ENCODE measurements at places on chromosomes 5 and 9.

DNA sequence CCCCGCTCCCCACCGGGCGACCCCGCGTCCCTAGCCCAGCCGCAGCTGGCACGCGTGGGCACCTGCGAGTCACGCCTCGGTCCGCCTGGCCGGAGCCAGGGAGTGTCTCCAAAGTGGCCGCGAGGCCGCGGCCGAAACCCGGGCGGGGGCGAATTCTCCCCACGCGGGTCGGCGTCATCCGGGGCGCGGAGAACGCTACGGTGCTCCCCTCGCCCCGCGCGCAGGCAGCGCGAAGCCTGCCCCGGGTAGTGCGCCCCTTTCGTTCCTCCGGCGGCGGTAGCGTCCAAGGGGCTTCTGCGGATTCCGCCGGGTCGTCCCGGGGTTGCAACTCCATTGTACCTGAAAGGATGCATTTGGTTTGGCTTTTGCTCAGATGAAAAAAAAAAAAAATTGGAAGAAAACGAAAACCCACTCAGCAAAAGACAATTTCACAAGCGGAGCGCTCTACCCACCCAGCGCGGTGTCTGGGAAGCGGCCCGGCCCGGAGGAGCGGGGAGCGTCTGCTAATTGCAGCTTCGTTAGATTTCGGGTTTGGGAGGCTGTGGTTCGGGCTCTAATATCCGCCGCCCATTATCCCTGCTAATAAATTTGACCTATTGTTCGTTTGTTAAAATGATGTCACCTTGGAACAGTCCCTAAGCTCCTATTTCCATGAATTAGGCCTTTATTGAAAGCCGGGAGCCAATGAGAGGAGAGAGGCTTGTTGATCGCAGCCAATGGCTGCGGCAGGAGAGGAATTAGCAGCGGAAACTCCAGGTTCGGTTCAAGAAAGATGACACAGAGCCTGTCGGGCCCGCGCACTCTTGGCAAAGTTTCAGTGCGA lies at the start of gene TLX3:
TLX3 (plus strand) TSS at position 796 of the 823 bp plus-strand sequence. CDS start 118 bp downstream, outside the sequence.
- DNase-seq = no peak

- no peak for DNase-seq
These were observed 218.4 kb downstream of the ANXA1 start for GRCh38 chr9:73370053-73370452.

DNA sequence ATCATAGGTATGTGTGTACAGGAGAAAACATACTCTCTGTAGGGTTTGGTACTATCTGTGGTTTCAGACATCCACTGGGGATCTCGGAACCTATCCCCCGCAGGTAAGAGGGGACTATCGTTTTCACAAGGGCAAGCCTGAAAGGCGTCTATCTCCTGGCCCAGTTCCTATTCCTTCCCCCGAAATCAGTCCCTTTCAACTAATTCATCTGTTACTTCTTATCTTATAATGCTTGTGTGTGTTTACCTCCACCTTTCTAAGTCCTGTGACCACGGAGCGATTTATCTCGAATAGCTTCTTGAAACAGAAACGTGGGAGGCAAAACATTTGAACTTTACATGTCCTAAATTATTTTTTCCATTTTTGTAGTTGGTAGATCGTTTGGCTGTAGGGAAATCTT lies 11.4 kb downstream of the ABO start:
- DNase-seq = no peak

DNA sequence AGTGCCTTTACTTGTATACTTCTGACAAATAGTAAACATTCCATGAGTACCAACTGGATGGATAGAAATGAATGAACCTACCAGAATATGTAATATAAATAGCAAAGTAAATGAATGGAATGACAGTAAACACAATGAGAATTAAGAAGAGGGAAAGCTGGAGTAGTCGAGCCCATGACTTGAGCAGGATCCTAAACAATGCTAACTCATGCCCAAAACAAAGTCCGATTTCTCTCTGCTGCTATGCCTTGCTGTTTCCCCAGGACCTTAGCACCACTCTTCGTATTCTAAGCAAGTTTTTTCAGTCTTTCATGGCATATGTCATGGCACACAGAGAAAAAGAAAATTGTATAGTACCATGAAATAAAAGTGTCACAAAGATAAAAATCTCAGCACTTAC lies 1.8 kb downstream of the XPA start:
- no peak for DNase-seq

- no peak for DNase-seq
These were observed 12.4 kb upstream of the IL17B start for GRCh38 chr5:149391524-149391923.

DNA sequence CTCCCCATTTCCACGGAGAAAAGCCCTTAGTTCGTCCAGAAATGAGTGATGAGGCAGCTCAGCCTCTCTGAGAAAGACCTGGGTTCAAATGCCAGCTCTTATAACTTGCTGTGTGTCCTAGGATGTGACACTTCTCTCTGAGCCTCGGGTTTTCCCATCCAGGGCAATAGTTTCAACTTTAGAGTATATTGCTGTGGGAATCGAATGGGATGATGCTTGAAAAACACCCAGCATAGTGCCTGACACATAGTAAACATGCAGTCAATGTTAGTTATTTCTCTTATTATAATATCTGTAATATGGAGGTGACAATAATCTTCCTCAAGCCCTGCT lies 430 bp upstream of the MAPKAP1 start:
- no peak for DNase-seq

DNA sequence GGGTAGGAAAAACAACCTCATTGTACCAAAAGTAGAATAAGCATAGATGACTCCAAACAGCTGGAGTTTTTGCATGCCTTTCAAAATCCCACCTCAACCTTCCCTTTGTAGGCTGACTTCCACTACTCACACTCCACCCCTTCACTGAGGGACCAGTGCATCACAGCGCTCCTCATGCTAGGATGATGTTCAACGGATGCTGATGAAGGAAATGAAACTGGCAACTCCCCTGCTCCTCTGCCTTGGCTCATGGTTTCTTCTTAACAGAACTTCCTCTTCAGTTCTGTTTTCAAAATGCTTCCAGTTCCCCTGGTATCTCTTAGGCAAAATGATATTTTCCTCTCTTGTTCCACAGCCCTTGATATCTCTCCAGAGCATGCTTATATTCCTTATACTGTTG lies 29.0 kb downstream of the LIFR start:
- no peak for DNase-seq

- no peak for DNase-seq
These were observed 547.7 kb downstream of the EFNA5 start for GRCh38 chr5:107123014-107123413.

- DNase-seq = no peak
These were observed 1647.4 kb upstream of the C9orf72 start for GRCh38 chr9:29220596-29221251.

DNA sequence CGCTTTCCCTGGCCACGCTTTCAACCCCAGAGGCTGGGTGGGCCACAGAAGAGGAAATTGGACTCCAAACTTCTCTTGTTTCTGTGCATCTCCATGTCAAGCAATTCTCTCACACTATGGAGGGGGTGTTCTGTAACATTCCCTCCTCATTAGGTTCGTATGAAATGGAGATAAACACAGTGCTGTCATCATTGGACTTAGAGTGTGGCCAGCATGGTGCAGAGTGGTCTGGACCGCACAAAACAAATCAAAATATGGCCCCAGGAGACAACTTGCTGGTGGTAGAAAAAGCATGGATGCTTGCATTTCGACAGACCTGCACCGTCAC lies 655.2 kb downstream of the BNC2 start:
- no peak for DNase-seq

GRCh38 chr9:126999315-127000068 lies 84.9 kb downstream of the RALGPS1 start:
- no peak for DNase-seq

DNA sequence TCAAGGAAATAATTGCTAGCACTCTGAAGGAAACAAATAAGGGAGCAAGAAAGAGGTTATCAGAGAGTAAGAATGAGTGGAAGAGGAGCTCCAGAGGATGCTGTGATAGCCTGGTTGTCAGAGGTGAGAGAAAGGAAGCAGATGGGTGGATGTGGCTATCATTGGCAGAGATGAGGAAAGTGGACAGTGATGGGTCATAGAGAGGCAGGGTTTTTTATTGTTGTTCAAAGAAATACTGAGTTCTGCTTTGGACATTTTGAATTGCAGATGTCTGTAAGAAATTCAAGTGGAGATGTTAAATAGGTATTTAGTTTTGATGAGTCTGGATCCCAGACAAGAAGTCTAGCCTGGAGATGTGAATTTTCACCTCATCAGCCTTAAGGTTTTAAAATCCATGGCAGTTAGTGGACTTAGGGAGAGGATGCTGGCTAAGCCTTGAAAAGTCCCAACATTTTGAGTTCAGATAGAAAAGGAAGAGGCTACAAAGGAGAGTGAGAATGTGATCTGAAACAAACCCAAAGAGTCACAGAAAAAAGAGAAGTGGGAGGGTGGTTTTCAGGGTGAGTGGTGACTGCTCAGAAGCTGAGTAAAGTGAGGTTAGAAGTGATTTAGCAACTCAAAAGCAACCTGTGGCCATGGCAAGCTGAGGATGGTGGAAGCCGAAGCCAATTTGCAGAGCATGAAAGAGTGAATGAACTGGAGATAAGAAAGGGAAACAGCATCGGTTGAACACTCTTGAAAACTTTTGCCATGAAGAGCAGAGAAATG lies 50.4 kb downstream of the PPIC start:
- DNase-seq = no peak

DNA sequence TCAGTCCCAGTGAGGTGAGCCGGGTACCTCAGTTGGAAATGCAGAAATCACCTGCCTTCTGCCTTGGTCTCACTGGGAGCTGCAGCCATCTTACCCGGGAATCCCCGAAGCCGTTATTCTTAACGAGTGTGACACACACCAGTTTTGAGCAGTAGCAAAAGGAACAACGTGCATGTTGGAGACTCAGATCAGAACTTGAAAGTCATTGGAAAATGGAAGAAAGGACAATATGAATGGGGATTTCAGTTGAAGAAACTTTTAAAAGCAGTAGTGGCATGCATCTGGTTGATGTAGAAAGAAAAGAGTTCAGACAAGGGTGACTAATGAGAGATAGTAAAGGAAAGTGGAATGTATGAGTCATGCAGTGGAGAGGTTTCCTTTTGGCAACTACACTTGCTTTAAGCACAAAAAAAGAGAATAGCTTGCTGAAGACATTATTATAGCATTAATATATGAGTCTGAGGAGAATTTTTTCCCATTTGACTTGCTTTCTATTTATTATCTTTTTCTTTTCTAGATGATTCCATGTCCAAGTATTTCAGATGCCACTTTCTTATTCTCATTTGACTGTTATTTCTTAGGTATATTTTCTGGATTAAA lies 44.4 kb upstream of the ANKDD1B start:
- DNase-seq = peak; percentile 35

DNA sequence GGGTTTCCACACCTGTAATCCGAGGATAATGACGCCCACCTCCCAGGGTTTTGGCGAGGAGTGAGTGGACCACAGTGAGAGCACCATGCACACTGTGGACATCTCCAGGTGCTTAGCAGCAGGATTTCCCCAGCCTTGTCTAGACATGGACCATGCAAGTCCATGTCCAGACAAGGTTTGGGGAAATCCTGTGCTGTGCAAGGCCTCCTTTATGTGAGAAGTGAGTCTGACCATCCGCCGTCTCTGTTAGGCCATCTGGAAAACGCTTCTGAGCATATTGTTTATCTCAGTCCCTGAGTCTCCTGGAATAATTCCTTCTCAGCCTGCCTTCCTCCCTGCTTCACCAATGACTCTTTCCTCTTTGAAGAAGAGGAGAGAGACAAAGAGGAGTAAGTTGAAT lies 26.2 kb upstream of the TNFAIP8 start:
- no peak for DNase-seq

DNA sequence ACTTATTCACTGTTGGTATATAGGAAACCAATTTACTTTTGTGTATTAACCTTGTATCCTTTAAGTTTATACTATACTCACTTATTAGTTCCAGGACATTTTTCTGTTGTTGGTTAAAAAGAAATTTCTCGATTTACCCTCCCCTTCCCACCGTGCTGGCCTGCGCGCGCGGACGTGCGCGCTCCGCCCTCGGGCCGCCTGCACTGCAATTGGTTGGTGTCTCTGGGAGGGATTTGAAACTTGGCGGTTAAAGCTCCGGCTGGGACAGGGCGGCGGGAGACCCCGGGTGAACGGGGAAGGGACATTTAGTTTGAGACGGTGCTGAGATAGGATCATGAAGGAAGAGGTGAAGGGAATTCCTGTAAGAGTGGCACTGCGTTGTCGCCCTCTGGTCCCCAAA lies at the start of gene KIF4B:
KIF4B (plus strand) TSS at position 230 of the 400 bp plus-strand sequence; CDS start at position 335, 105 bp downstream.
- no peak for DNase-seq

GRCh38 chr5:56608217-56608925 lies 207.0 kb upstream of the MAP3K1 start:
- DNase-seq = no peak

DNA sequence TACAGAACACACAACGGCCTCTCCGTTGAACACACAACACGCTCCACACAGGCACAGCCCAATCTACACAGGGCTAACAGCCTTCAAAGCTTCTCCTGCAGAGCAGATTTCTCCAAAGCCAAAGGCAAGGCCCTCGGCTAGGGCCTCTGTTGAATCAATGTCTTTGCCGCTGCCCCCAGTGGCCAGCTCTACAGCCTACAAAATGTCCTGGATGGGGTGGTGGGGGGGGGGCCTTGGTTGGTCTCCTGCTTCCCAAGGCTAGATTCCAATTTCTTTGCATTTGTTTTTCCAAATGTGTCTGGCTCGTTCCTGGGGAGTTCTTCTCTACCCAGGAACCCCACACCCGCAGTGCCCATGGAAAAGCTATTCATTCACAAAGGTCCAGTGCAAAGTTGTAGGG lies 167.2 kb downstream of the PAX5 start:
- DNase-seq = no peak

GRCh38 chr5:170471551-170472178 lies 32.2 kb upstream of the KCNIP1 start:
- no peak for DNase-seq

GRCh38 chr5:90338712-90339372 lies 70.7 kb downstream of the CETN3 start:
- no peak for DNase-seq

- DNase-seq = no peak
These were observed 964 bp downstream of the HTR4 start for GRCh38 chr5:148653291-148653835.

DNA sequence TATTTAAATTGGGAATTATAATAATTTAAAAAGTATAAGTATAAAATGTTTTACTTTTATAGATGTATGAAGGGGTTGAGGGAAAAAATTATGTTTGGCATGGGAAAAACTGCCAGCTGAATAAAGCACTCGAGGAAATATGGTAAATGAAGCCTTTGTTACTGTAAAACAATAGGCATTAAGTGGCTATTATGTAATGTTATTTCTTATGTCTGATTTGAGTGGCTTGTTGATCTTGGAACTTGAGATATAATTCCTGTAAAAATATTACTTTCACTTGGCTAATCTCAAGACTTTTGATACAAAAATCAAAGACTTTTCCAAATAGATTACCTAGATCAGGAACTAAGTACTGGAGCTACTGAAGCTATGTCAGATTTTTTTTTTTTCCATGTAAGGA lies 182.9 kb downstream of the CD180 start:
- DNase-seq = no peak

GRCh38 chr9:116566677-116567488 lies 120.2 kb upstream of the TRIM32 start:
- DNase-seq = no peak

- no peak for DNase-seq
These were observed 1456.4 kb upstream of the ACO1 start for GRCh38 chr9:30928045-30928444.
